ENCODE measurements at places on chromosomes 3 and 15.

- DNase-seq, result peak; percentile 71
Observed at GRCh38 chr15:71743861-71744382, 66.4 kb upstream of the NR2E3 start.

DNA sequence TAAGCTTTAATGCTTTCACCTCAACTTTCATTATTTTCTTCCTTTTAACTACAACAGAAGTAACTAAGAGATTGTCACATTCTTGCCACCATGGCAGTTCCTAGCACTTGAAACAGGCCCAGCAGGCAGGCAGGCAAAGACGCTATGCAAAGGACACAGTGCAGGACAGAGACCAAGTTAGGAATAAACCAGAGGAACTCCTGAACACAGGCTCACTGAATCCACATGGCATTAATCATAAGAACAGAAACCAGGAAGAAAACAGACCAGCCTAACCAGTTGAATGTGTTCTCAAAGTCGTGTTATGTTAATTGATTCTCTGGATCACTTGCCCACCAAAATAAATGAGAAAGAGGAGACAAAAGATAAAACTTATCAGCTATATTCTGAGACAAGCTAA lies 397.6 kb downstream of the TBL1XR1 start:
- no peak for DNase-seq

- DNase-seq, result no peak
Observed at GRCh38 chr3:128004661-128005060, 47.6 kb upstream of the SEC61A1 start.

- DNase-seq, result peak; percentile 11
Observed at GRCh38 chr3:144760831-144761230, 789.2 kb downstream of the DIPK2A start.

All from muscle of leg (tissue), 16 donors.